ENCODE measurements at places on chromosomes 5 and 9.

- DNase-seq: no peak
Measured at GRCh38 chr9:137052293-137052692, 1.6 kb downstream of the ENTPD2 start.

- no peak for DNase-seq
Measured at GRCh38 chr5:60687927-60688720, 11.8 kb downstream of the DEPDC1B start.

DNA sequence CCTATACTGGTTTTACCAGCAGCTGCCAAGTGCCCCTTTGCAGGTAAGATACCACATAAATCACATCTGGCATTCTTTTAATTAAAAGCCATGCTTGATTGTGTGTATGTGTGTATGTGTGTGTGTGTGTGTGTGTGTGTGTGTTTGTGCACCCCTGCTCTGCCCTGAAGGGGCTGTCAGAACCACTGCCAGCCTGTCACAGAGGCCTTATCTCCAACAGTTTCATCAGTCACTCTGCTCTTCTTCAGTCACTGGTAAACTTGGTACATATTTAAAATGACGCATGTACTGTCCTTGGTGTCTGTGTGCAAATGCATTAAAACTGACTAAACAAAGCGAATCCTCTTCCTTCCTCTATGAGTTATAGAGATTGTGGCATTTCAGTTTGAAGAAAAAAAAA lies 19.0 kb upstream of the NR5A1 start:
- DNase-seq: no peak

DNA sequence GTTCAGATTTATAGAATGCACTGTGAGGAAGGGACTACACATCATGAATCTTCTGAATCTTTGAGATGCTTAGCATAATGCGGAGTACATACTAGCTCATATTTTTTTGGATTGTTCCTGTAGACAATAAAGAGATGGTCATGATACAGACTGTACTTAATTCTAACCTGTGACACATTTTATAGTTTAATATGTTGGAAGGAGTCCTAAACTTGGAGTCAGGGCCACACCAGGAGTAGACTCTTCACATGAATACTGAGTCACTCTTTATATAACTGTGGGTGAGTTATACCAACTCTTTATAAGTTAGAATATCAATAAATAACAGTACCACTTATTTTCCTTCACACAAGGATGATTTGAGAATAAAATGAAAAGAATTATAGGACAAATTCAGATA lies 16.9 kb downstream of the C9orf85 start:
- DNase-seq: no peak

All from activated CD8-positive, alpha-beta memory T cell treated with anti-CD3 and anti-CD28 coated beads for 48 hours (primary cell).